ENCODE measurements at places on chromosomes 7 and 10. TPM values are rescaled to one million over a fixed set of nuclear protein-coding genes. Genes with fewer than 3 reads are reported as not detected.
A peak's percentile ranks its signal among the peaks of the same experiment; 100 is the strongest.

The DGKB gene
- total RNA-seq = not detected

- DNase-seq = no peak
- no peaks in the 10 kb centered on the region for H3K36me3 ChIP-seq
- H3K4me3 ChIP-seq = no peak overlapping the region
These were observed 40.4 kb downstream of the TMEM270 start for GRCh38 chr7:73901231-73901822.

GRCh38 chr10:130968964-130969363 is 342.6 kb downstream of the TCERG1L start:
- DNase-seq = no peak
- H3K4me3 ChIP-seq = no peak overlapping the region
- H3K36me3 ChIP-seq = no peaks in the 10 kb centered on the region

- no peak overlapping the region for H3K4me3 ChIP-seq
- no peaks in the 10 kb centered on the region for H3K27me3 ChIP-seq
- no peak overlapping the region for H3K27ac ChIP-seq
- no peak for DNase-seq
- peaks cover 43% of the 10 kb centered on the region for H3K4me1 ChIP-seq
These were observed 199.0 kb downstream of the KIAA1217 start for GRCh38 chr10:24407928-24408327.

The HDAC9 gene
- total RNA-seq = 8.0 TPM

GRCh38 chr7:131080754-131081153 is 246.9 kb upstream of the MKLN1 start:
- H3K4me3 ChIP-seq = no peak overlapping the region
- H3K27ac ChIP-seq = no peak overlapping the region
- peaks cover 5% of the 10 kb centered on the region for H3K4me1 ChIP-seq
- H3K36me3 ChIP-seq = no peaks in the 10 kb centered on the region

The FGFR2 gene
- 22.5 TPM for total RNA-seq

The CSTF2T gene
- total RNA-seq = 14.0 TPM

- H3K4me3 ChIP-seq = no peak overlapping the region
- H3K27ac ChIP-seq = no peak overlapping the region
- peaks cover 19% of the 10 kb centered on the region for H3K4me1 ChIP-seq
- no peaks in the 10 kb centered on the region for H3K36me3 ChIP-seq
- DNase-seq = no peak
- H3K27me3 ChIP-seq = no peaks in the 10 kb centered on the region
These were observed 417.9 kb upstream of the KLF6 start for GRCh38 chr10:4202938-4203337.

- no peak for DNase-seq
- H3K4me1 ChIP-seq = no peaks in the 10 kb centered on the region
These were observed 30.9 kb downstream of the AGR3 start for GRCh38 chr7:16850614-16851466.

DNA sequence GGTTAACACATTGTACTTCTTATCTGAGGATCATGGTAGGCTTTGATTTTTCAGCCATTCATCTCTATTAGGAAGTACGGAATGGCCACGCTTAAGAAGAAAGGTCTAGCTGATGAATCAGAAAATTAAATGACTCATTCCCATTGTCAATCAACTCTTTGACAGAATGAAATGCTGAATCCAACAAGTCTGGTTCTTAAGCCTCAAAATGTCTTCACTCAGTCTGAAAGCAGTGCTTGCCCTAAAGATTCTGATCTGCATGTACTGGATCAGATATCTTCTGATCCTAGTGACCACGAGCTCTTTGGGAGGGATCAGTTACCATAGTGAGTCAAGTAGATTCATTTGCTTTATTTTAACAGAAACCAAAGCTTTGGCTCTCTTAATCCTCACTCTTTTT is 5.7 kb upstream of the CELF2 start:
- peak overlapping the region; percentile 8 for H3K27ac ChIP-seq
- no peaks in the 10 kb centered on the region for H3K36me3 ChIP-seq
- H3K4me3 ChIP-seq = no peak overlapping the region
- no peak for DNase-seq
- no peaks in the 10 kb centered on the region for H3K4me1 ChIP-seq
- H3K27me3 ChIP-seq = no peaks in the 10 kb centered on the region

The DGKI gene
- total RNA-seq = not detected

DNA sequence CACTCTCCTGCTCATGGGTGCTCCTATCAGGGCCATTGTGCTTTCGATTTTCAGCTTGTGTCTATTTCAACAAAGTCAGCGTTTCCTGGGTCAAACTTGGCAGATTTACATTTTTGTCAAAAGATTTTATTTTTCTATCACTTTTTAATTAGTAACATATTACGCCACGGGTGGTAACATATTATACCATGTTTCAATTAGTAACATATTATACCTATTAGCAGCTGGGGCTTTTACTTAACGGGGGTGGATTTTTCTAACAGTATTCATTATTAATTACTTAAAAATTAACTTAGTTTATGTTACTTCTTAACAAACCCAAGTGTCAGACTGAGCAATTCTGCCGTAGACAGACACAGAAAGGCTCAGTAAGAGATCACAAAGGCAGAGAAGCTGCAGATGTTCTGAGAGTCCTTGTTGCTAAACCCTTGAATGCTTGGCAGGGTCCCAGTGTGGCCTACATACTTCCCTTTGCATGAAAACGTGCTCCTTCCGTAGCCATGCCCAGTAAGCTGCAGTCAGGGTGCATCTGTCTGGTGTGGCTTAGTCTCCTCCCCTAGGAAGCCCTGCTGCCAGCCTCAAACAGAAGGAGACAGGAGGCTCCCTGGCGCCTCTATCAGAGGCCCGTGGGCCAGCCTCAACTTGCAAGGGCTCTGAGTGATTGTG is 263.1 kb upstream of the CXCL12 start:
- no peaks in the 10 kb centered on the region for H3K36me3 ChIP-seq
- no peaks in the 10 kb centered on the region for H3K4me1 ChIP-seq
- no peaks in the 10 kb centered on the region for H3K27me3 ChIP-seq
- DNase-seq = no peak
- H3K27ac ChIP-seq = no peak overlapping the region

DNA sequence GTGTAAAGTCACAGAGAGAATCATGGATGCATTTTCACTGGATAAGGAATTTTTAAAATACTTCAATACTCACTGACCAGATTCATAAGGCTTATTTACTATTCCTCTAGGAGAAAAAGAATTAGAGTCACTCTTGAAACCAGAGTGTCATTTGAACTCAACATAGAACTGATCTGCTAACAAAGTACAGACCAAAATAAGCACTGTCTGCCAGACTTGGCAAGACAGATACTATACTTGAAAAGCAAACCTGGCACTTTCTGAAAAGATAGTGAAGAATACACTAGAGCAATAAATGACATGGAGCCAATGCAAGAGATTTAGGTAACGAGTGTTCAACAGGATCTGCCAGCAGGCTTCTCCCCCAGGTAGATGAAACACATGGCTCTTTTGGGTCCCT is 215.3 kb downstream of the CHCHD3 start:
- H3K36me3 ChIP-seq = no peaks in the 10 kb centered on the region
- no peaks in the 10 kb centered on the region for H3K27me3 ChIP-seq
- H3K4me1 ChIP-seq = no peaks in the 10 kb centered on the region
- H3K4me3 ChIP-seq = no peak overlapping the region
- DNase-seq = no peak
- H3K27ac ChIP-seq = no peak overlapping the region

The CCL26 gene
- not detected for total RNA-seq

All from esophagus squamous epithelium (tissue), 5 donors.